ENCODE measurements at places on chromosomes 4 and X. TPM values are rescaled to one million over a fixed set of nuclear protein-coding genes. Genes with fewer than 3 reads are reported as not detected.

GRCh38 chrX:31445542-31445941, 373.7 kb upstream of the FTHL17 start:
- H3K4me3 ChIP-seq = no peak overlapping the region
- H3K4me1 ChIP-seq = no peaks in the 10 kb centered on the region
- no peaks in the 10 kb centered on the region for H3K27me3 ChIP-seq
- no peaks in the 10 kb centered on the region for H3K36me3 ChIP-seq

- no peak overlapping the region for H3K4me3 ChIP-seq
- no peak for DNase-seq
- H3K36me3 ChIP-seq = no peaks in the 10 kb centered on the region
Observed at GRCh38 chr4:14652522-14652921, 349.8 kb upstream of the CPEB2 start.

GRCh38 chrX:139890991-139891700, 41.7 kb downstream of the ATP11C start:
- no peaks in the 10 kb centered on the region for H3K36me3 ChIP-seq
- no peak for DNase-seq
- H3K27me3 ChIP-seq = no peaks in the 10 kb centered on the region
- no peak overlapping the region for H3K27ac ChIP-seq
- no peak overlapping the region for H3K4me3 ChIP-seq
- no peaks in the 10 kb centered on the region for H3K4me1 ChIP-seq

- H3K27ac ChIP-seq = peak overlapping the region; percentile 92
- DNase-seq = no peak
- H3K4me1 ChIP-seq = no peaks in the 10 kb centered on the region
- H3K36me3 ChIP-seq = no peaks in the 10 kb centered on the region
Observed at GRCh38 chrX:119871245-119871598, 311 bp downstream of the RNF113A start.

- no peaks in the 10 kb centered on the region for H3K36me3 ChIP-seq
- no peaks in the 10 kb centered on the region for H3K27me3 ChIP-seq
- no peak overlapping the region for H3K4me3 ChIP-seq
- no peaks in the 10 kb centered on the region for H3K4me1 ChIP-seq
- H3K27ac ChIP-seq = no peak overlapping the region
Observed at GRCh38 chr4:150321113-150321512, 242.9 kb downstream of the DCLK2 start.

- no peaks in the 10 kb centered on the region for H3K36me3 ChIP-seq
- no peaks in the 10 kb centered on the region for H3K27me3 ChIP-seq
- no peak overlapping the region for H3K4me3 ChIP-seq
- no peaks in the 10 kb centered on the region for H3K4me1 ChIP-seq
- no peak overlapping the region for H3K27ac ChIP-seq
Observed at GRCh38 chr4:120009731-120010130, 56.9 kb downstream of the MAD2L1 start.

DNA sequence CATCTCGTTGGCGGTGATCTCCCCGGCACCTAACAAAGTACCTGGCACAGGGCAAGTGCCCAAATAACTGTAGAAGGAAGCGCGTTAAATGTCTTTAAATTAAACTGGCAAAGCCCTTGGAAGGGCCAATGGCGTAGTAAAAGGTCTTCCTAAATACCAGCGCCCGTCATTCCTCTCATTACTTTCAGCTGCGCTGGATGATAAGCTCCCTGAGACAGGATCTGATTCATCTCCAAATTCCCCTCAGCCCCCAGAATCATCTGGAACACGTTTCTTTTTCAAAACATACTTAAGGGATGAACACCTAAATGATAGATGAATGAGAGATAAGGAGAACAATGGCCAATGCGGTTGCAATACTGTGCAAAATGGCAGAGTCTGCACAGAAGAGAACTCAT, 95.1 kb downstream of the AFAP1 start:
- H3K27ac ChIP-seq = peak overlapping the region; percentile 14
- no peak overlapping the region for H3K4me3 ChIP-seq
- H3K36me3 ChIP-seq = no peaks in the 10 kb centered on the region
- DNase-seq = no peak

GRCh38 chr4:101198682-101199339, 148.5 kb downstream of the PPP3CA start:
- H3K4me3 ChIP-seq = no peak overlapping the region
- H3K27me3 ChIP-seq = no peaks in the 10 kb centered on the region
- H3K27ac ChIP-seq = no peak overlapping the region
- no peak for DNase-seq

ATP8A1 gene
- 12.2 TPM for total RNA-seq

GRCh38 chrX:18698737-18699650, 8.5 kb upstream of the PPEF1 start:
- no peak for DNase-seq
- H3K27me3 ChIP-seq = peaks cover 12% of the 10 kb centered on the region
- no peaks in the 10 kb centered on the region for H3K4me1 ChIP-seq
- H3K27ac ChIP-seq = no peak overlapping the region
- H3K36me3 ChIP-seq = no peaks in the 10 kb centered on the region

- no peak overlapping the region for H3K4me3 ChIP-seq
- no peaks in the 10 kb centered on the region for H3K4me1 ChIP-seq
- DNase-seq = no peak
- H3K36me3 ChIP-seq = no peaks in the 10 kb centered on the region
- no peak overlapping the region for H3K27ac ChIP-seq
- no peaks in the 10 kb centered on the region for H3K27me3 ChIP-seq
Observed at GRCh38 chrX:16826207-16826606, 39.9 kb downstream of the TXLNG start.

DNA sequence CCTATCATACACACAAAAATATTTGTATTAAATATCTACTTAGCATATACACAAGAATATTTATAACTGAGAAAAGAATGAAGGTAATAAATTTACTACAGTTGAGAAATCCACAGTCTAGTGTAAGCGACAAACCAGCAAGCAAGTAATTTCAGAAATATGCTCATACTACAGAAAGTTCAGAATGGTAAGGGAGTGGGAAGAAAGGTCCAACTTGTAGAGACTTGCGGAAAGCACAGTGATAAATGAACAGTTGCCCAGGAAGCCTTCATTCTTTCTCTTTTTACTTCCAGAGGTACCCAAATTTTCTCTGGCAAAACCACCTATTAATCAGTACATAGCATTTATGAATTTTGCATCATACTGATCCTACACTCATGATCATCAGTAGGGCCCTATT, 438.1 kb upstream of the PCDH10 start:
- H3K27ac ChIP-seq = no peak overlapping the region
- H3K27me3 ChIP-seq = no peaks in the 10 kb centered on the region
- no peaks in the 10 kb centered on the region for H3K36me3 ChIP-seq

SSX4B gene
- total RNA-seq = not detected

CENPVL2 gene
- not detected for total RNA-seq

DNA sequence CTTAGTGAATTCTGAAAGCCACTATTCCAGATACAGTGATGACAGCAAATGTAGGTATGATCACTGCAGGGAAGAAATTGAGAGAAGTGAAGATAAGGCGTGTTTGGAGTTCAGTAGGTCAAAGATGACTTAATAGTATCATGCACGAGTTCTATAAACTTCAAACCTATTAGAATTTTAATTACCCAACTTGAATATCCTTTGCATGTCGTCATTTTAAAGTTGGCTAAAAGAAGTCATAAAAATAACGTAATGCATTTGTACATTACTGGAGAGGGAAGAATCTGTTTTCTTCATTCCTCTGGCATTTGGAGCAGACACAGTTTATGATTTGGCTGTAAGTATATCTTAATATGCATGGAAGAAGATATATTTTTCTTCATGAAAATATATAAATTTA, 68.6 kb upstream of the MXRA5 start:
- no peak for DNase-seq
- H3K4me1 ChIP-seq = no peaks in the 10 kb centered on the region
- H3K4me3 ChIP-seq = no peak overlapping the region
- H3K27me3 ChIP-seq = no peaks in the 10 kb centered on the region

GAGE13 gene
- total RNA-seq = not detected

Measured in breast epithelium (tissue), 4 donors.